ENCODE measurements at places on chromosomes 2 and 18.

DNA sequence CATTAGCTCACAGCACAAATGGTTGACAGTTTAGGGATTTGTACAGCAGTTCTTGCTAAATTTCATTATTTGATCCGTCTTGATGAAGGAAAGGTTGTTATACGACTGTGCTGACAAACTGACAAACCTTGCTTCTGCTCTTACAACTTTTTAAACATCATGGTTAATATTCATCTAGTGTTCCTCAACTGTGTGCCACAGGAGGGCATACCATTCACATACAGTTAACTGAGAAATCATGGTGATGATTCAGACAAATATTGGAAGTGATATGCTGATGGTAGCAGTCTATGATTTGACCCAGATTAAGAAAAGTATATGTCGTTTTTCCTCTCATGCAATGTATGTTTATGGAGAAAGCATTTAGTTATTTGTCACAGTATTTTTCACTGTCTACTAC lies 129.8 kb upstream of the FSIP2 start:
- no peak for DNase-seq

DNA sequence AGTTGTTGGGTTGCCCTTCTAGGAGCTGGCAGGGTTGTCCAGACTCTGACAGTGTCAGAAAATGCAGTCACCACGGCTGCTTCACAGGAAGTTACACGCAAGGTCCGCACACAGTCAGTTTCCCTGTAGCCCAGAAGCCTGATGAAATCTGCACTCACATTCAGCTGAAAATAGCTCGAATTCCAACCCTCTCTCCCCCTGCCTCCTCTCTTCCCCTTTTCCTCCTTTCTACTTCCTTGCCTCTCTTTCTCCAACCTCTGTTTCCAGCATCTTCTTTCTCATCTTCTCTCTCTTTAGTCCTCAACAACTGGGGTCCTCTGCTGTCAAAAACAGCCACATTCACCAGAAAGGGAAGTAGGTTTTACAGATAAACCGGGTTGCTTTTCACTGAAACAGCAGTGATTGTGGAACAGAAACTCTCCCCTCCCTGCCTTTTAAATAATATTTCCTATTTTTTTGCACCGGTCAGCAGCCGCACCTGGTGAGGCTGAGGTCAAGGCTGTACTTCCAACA lies 69.3 kb downstream of the BCL11A start:
- no peak for DNase-seq

DNA sequence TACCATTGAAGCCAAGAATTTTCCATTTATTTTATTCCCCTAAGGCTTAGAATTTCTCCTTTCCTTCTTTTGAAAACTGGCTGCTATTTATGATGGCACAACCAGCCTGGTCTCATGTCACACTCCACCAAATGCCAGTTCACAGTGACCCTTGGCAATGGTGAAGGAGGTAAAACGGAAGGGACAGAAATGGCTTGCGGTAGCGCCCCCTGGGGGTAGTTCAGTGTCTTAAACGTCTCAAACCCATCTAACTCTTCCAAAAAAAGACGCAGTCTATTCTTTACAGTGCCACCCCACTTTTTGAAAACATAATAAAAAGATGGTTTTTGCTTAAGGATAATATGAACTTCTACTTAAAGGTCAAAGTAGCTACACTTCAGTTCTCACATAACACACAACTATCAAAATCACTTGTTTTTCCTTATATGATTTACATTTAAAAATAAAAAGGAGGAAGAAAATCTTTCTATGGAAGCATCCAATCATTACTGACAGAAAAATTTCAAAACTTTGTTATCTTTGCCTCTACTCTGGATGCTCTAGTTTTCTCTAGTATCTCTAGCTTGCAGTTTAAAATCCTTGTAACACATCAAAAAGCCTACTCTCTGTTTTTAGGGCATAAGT lies 28.0 kb downstream of the PNO1 start:
- peak; percentile 68 for DNase-seq

- no peak for DNase-seq
These were observed 5.3 kb downstream of the FHL2 start for GRCh38 chr2:105393373-105394055.

DNA sequence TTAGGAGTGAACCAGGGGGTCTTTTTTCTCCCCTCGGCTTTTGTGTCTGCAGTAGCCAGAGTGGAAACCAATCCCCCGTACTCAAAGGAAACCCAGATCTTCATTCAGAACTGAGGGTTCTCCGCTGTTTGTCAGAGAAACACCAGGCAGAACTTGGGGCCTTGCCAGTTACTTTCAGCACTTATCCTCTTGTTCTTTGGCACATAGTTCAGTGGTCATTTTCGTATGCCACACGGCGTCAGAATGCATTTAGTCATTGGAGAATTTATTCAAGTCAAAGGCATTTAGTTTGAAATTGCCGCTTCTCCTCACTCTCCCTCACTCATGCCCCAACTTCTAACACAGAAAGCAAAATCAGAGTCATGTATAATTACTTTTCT lies 102.9 kb downstream of the CABLES1 start:
- DNase-seq, result no peak

DNA sequence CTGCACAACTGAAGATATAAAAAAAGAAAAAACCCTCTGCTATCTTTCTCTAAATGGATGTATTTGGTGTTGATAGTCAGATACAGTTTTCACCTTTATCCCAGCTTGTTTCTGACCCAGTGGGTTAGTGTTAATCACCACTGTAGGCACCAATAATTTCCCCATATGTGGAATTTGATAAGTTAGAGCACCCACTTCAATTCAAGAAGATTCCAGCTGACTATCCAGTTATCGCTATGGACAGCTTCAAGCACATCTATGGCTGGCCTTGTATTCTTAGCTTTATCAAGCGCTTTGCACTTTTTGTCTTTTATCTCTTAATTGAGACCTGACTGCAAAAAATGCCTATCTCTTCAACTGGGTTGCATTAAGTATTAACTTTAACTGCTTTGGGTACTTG lies 200.4 kb downstream of the NR4A2 start:
- DNase-seq, result no peak

DNA sequence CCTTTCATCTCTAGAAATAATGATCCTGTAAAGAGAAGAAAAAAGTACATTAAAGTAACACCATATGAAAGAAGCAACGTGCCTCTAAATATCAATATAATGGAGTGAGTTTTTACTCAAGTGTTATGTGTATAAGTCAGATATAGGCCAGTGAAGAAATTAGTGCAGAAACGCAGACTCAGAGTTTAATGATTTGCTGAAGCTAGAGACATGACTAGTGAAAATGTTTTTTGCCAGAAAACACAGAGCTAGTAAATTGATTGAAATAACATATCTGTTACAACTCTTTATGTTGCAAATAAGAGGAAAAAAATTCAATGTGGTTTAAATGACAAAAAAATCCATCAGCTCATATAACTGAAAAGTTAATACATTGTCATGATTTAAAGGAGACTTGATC lies 217.2 kb upstream of the NXPH2 start:
- no peak for DNase-seq

DNA sequence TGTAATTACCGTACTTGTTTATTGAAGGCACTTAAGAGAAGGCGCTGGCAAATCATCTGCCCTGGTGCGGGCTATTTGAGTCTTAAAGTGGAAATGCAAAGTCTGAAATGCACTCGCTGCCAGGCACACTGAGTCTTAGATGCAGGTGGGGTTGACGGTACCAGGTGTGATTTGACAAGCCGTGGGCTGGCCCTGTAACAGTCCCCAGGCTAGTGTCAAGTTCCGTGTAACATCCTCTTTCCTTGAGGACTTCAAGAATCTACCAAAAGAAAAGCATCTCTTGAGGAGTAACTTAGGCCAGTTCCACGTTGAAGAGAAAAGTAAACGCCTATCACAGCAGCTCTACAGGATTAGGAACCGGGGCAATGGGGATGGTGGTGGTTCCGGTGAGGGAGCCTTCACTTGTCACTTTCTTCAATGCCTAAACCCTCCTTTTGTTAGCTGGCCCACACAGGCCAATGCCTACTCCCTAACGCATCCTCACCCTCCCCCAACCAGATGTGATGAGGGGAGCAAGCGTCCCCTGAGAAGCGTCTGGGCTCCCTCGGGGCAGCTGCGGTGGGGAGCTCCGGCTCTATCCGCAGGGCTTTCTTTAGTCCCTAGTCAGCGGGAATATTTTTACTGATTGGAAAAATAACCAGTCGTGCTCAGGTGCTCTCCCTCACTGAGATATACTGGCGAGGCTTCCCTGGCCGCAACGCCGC lies 1.5 kb upstream of the UGP2 start:
- no peak for DNase-seq

DNA sequence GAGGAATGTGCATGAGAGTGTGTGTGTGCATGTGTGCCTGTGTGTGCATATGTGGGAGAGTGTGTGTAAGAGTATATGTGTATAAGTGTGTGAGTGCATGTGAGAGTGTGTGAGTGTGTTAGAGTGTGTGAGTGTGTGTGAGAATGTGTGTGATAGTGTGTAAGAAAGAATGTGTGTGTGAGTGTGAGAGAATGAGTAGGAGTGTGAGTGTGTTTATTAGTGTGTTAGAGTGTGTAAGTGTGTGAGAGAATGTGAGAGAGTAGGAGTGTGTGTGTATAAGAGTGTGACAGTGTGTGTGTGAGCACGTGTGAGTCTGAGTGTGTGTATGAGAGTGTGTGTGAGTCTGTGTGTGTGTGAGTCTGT lies 21.2 kb downstream of the GYPC start:
- DNase-seq, result no peak

- no peak for DNase-seq
These were observed 12.5 kb downstream of the TACR1 start for GRCh38 chr2:75186821-75187220.

- no peak for DNase-seq
These were observed 515.5 kb upstream of the CHAC2 start for GRCh38 chr2:53252115-53252514.

- DNase-seq, result no peak
These were observed 101.2 kb downstream of the PXDN start for GRCh38 chr2:1642993-1643619.

- no peak for DNase-seq
These were observed 36.7 kb downstream of the IL1R2 start for GRCh38 chr2:102028470-102028869.

- no peak for DNase-seq
These were observed 12.2 kb upstream of the CAB39 start for GRCh38 chr2:230700447-230700846.

- DNase-seq, result no peak
These were observed 416.6 kb upstream of the MEX3C start for GRCh38 chr18:51614033-51614432.

DNA sequence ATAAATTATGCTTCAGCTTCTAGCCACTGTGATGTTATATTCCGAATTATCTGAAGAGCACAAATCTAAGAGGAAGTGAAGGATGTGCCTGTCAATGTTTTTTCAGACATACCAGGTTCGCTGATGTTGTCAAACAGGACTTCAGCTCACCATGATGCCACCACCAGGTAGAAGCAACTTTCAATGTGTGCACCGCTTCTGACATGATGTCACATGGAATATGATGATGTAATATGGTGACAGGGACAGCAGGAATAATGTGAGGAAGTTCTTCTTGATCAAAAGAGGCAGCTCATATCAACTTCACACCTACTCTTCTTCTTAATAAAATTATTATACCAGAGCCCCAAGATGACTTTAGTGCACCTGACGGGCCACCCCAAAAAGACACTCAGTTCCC lies 893.2 kb downstream of the BCL11A start:
- no peak for DNase-seq

DNA sequence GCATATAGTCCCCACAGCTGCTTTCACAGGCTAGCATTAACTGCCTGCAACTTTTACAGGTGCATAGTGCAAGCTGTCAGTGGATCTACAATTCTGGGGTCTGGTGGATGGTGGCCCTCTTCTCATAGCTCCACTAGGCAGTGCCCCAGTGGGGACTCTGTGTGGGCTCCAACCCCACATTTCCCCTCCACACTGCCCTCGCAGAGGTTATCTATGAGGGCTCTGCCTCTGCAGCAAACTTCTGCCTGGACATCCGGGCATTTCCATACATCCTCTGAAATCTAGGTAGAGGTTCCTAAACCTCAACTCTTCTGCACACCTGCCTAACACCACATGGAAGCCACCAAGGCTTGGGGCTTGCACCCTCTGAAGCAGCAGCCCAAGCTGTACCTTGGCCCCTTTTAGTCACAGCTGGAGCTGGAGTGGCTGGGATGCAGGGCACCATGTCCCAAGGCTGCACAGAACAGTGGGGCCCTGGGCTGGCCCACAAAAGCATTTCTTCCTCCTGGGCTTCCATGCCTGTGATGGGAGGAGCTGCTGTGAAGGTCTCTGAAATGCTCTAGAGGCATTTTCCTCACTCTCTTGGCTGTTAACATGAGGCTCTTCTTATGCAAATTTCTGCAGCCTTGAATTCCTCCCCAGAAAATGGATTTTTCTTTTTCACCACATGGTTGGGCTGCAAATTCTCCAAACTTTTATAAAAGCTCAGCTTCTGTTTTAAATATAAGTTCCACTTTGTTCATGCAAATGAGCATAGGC lies 59.3 kb downstream of the KDM3A start:
- DNase-seq, result no peak

DNA sequence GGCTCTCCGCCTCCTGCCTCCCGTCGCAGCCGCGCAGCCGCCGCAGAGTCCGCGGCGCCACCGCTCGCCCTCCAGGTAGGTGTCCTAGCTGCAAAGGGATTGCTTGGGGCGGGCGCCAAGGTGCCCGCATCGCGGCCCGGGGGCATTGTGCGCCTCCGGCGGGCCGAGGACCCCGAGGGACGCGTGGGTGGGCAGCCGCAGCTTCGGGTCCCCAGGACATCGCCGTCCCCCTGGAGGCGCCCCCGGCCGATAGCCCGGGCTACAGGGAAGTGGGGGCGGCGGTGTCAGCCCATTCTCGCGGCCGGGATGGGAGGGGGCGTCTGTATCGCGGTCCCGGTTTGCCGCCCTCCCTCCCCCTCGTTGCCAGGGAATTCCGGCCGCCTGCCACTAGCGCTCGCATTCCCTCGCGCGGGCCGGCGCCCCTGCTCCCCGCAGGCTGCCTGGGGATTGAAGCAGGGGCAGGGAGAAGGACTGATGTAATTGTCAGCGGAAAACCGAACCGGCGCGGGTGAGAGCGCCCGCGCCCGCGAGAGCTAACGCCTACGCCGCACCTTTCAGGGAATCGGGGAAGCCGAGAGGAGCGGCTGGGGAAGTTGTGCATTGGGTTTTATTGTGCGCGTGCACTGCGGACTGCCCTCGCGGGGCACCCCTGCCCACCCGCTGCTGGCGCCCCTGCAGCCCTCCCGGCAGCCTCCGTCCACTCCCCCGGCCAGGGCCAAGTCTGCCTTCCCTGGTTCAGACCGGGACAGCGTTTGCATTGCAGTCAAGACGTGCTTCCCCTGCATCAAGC lies 483 bp downstream of the OSBPL6 start:
- peak; percentile 4 for DNase-seq

DNA sequence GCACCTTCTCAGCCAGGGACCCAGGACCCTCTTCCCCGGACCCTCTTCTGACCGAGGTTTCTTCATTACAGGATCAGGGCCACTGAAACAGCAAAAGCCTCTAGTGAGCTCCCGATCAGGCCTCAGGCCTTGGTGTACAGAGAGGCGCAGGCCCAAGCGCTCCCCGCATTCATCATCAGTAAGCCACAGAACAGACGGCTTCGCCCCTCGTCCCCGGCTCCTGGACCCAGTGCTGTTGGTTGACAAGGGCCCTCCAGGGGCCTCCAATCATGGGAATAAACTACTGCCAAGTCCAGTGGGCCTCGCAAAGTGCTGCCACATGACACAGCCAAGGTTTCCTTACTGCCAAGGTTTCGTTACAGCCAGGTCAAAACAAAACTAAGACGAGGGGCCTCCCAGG lies 111.4 kb downstream of the ZNF516 start:
- DNase-seq, result no peak

- no peak for DNase-seq
These were observed 133.4 kb downstream of the ATAD2B start for GRCh38 chr2:23793476-23793875.

GRCh38 chr2:101111262-101111838 lies 39.8 kb downstream of the TBC1D8 start:
- DNase-seq, result no peak

- no peak for DNase-seq
These were observed 1.6 kb upstream of the ELOA2 start for GRCh38 chr18:47036927-47037578.
